ENCODE measurements at places on chromosomes 5 and 9.

DNA sequence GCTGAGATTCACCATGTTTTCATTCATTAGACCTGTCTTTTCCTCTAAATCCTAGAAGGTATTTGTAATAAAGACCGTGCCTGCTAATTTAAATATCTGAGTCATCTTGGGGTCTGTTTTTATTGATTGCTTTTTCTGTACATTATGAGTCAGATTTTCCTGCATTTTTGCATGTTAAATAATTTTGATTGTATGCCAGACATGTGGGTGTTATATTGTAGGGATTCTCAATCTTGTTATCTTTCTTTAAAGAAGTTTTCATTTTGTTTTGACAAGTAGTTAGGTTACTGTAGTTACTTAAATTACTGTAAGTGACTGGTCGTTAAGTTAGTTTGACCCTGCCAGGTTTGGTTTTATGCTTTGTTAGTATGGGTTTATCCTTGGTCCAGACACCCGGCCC is 35.1 kb downstream of the EXOSC2 start:
- DNase-seq = no peak

- no peak for DNase-seq
These were observed 76.8 kb upstream of the SH3PXD2B start for GRCh38 chr5:172530878-172531703.

DNA sequence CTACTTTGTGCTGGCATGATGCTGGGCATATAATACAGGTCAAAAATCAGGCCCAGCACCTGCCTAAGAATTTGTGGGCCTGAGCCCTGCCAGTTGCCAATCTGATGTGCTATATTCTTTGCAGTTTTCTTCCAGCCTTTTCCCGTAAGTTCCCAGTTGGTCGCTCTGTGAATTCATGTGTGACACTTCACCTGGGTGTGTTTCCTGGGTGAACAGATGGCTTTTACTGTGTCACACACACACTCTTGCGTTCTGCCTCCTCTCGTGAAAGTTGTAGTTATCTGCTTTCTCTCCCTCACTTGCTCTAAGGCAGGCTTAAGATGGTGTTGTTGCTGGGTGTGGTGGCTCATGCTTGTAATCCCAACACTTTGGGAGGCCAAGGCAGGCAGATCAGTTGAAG is 153.5 kb upstream of the DMRT1 start:
- no peak for DNase-seq

- no peak for DNase-seq
These were observed 390.6 kb downstream of the NFIB start for GRCh38 chr9:13923381-13923780.

GRCh38 chr5:66475731-66476130 is 120.5 kb upstream of the MAST4 start:
- DNase-seq = no peak

- DNase-seq = no peak
These were observed 34.9 kb upstream of the B4GALT1 start for GRCh38 chr9:33202018-33202417.

DNA sequence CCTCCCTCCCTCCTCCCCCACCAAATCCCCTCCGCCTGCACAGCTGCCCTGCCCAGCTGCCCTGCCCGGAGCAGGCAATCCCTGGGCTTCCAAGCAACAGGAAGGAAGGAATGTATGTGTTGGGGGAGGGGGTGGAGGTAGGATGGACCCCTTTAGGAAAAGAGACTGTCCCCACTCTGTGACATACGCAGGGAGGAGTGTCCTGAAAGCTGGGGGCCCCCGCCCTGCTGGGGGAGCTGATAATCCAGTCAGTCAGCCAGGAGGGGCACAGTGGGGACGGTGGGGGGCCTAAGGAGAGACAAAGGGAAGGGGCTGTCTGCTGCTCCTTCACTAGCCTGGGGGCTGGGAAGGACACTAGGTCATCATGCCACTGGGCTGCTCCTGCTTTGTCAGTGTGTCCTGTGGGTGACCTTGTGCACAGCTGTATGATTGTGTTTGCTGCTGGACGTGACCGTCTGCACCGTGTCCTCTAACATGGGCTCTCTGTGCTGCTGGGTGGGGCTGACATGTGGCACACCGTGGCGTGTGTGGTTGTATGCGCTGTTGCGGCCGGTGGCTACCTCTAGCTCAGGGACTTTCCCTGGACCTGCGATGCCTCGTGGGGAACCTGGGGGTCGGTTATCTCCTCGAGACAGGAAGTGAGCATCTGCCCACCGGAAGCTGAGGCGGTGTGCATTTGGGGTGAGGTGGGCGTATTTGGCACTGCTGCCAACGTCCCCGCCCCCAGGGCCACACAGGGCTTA is 3.0 kb downstream of the N4BP3 start:
- DNase-seq = no peak

- DNase-seq = no peak
These were observed 482 bp downstream of the SLC27A6 start for GRCh38 chr5:128965638-128966302.

- DNase-seq = no peak
These were observed 264.3 kb downstream of the ARRDC3 start for GRCh38 chr5:91118796-91119195.

DNA sequence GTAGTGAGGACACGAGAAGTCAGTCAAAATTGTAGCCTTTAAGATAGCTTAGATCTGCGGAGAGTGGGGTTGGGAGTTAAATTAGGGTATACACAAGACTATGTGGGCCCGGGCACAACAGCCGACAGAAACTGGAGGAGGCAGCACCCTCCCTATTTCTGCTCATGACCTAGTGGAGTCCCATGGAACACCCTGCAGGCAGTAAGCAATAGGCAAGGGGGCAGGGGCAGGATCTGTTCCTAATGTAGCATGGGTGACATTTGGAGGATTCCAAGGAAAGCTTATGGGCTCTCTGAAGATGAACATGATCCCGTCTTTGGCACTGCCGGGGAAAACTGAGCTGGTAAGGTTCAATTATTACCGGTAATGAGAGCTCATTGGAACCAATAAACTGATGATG is 67.0 kb downstream of the FEM1C start:
- no peak for DNase-seq

GRCh38 chr5:73687357-73687756 is 61.4 kb downstream of the ARHGEF28 start:
- no peak for DNase-seq

- DNase-seq = no peak
These were observed 11.2 kb upstream of the IL13 start for GRCh38 chr5:132646583-132647266.

DNA sequence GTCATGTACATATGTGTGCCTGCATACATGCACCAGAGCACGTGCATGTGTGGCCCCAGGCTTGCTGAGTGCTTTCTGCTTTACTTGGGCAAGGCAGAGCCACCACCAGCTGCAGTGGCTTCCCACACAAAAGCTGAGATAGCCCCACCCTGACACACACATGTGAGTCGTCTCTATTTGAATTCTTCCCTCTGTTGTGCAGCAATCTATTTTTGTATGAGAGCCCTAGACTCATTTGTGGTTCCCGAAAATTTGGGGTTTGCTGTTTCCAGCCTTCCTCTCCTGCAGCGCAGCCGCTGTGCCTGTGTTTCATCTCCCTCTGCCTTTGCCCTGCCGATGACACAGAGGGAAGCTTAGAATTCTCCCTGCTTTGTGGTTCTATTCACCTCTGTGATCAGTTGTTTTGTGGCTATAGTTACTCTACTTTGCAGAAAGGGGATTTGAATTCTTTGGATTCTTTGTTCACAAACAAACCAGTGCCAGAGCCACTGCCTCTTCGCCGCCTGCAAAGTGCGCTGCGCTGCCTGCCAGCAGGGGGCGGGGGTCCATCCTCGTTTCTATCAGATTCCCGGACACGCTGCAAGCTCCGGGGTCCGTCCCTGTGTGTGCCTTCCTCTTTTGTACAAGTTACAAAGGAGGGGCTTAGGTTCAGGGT is 95.8 kb upstream of the DAP start:
- DNase-seq = no peak

DNA sequence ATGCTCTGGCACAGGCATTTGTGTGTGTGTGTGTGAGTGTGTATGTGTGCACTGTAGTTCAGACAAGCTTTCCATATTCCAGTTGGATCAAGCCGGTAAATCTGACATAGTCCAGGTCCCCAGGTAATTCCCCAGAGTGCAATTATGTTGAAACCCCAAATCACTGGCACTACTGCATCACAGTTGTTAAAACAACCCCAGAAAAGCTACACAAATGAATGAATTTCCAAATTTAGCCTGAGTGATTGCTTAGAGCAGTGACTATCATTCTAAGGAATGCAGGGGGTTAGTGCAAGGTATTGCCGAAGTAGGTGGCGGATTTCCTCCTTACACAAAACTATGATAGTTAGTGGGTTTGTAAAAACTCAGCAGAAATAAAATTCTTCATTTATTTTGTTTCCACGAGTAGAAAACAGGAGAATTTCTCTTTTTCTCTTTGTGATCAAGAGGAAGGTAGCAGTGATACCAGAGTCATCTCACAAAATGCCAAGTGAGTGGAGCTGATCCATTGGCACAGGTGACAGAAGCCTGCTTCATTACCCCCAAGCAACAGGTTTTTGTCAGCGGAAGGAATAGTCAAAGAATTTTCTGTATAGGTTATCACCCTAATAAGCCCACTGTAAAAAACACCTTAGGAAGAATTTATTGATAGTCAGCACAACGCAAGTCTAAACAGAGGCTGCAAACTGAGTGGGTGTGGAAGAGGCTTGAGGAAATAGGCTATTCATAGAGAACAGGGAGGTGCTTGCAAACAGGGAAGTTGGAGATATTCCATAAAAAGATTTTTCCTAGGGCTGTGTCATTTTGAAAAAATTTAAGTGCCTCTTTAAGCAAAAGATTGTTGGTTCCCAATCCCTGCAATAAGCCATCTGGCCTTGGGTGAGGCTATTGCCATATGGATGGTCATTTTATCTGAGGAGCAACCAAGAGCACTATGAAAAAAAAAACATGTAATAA is 385.1 kb downstream of the CHSY3 start:
- no peak for DNase-seq

DNA sequence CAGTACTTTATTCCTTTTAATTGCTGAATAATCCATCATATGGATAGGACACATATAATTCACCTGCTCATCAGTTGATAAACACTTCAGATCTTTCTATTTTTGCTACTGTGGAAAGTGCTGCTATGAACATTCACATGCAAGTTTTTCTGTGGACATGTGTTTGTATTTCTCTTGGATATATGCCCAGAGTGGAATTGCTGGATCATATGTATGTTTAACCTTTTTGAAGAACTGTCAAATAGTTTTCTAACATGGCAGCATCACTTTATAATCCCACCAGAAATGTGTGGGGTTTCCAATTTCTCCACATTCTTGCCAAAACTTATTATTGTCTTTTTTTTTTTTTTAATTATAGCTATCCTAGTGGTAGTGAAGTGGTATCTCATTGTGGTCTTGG is 15.1 kb downstream of the CARTPT start:
- DNase-seq = no peak

DNA sequence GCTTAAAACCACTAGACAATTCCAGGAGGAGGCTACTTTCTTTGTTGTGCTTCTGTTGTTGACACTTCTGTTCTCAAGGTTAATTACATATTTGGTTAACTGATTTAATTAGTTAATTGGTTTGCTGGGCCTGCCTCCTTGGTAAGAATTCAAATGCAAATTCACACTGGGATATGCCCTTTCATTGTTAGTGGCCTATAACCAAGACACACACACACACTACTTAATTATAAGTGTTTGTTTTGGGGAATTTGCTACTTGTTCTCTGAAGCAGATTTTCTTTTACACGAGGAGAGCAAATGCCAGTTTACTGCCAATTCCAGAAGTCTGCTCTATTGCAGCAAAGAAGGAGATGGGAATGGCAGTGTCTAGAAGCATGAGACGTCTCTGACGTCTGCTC is 101.6 kb upstream of the BASP1 start:
- DNase-seq = no peak

DNA sequence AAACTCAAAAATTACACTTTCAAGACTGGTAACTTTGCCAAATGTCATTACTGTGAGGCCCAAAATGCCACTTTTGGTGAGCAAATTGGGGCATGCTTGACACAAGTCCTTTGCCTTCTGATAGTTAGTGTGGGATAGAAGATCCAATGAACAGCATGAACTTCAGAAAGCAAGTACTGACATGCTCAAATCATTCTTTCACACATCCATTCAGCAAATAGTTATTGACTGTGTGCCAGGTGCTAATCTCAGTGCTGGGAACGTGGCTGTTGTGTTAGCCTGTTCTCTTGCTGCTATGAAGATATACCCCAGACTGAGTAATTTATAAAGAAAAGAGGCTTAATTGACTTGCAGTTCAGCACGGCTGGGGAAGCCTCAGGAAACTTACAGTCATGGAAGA is 247.0 kb downstream of the CHSY3 start:
- no peak for DNase-seq

DNA sequence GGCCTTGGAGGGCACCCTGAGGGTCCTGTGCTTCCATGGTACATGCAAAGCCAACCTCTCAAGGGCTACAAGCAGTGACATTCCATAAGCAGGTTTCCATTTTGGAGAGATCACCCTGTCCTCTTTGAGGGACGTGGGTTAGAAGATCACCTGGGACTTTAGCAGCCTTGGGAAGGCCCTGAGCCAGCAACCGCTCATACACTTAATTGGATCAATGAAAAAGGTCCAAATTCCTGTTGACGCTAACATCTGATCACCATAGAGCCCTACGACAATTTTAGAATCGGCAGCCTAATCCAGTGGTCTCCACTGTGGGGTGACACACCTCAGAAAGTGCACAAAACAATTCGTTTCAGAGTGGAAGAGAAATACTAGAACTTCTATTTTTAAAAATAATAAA is 196.0 kb upstream of the NR3C1 start:
- DNase-seq = no peak

GRCh38 chr9:83062651-83063527 is at the start of gene RASEF:
Gene RASEF (minus strand): TSS chr9:83063142. CDS start chr9:83062867, 275 bp downstream.
- DNase-seq = peak; percentile 85

DNA sequence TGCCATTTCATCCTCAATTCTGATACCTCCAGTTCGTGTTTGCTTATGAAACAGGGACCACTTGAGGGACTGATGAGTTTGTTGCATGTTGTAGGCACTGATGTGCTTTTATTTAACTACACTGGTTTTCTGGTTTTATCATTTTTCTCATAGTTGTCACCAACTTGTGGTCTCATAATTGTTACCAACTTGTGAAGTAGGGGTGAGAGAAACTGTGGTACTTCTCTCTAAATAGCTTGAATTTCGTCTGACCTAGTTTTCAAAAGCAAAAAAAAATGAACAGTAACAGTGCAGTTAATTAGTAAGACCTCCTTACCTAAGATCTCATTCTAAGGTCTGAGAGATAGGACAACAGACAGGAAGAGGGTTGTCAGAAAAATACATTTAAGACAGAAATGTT is 78.0 kb downstream of the ANXA2R start:
- no peak for DNase-seq

GRCh38 chr9:21656776-21657674 is 145.4 kb upstream of the MTAP start:
- DNase-seq = no peak

Measured in colonic mucosa (tissue), 4 donors.